ENCODE measurements at places on chromosomes 11 and 22.
A peak's percentile ranks its signal among the peaks of the same experiment; 100 is the strongest.

DNA sequence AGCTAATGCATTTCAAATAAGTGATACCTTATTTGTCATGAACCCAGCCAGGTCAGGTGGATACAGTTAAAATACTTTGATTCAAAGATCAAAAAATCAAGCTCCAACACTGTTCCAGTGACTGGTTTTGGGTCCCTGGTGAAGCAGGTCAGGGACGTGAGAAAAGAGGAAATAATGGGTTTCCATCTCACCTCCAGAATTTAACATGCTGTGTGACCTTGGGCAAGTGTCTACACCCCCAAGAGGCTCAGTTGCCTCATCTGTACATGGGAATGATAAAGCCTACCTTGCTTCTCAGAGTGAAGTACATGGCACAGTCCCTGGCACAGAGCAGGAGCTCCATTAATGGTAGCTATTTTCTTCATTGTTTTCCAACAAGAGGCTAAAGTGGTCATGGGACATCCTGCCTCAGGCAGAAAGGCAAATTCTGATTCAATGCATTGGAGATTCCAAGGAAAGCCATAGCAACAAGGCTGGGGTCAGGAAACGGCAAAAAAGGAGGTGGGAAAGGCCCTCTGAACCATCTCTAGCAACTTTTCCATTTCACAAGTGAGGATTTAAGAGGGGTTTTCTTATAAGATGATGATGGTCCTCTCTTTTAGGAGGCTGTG lies 108.5 kb downstream of the CSNK2A3 start:
- peak; percentile 14 for ATAC-seq

GRCh38 chr11:61690706-61691379 lies 10.7 kb downstream of the DAGLA start:
- ATAC-seq: no peak

DNA sequence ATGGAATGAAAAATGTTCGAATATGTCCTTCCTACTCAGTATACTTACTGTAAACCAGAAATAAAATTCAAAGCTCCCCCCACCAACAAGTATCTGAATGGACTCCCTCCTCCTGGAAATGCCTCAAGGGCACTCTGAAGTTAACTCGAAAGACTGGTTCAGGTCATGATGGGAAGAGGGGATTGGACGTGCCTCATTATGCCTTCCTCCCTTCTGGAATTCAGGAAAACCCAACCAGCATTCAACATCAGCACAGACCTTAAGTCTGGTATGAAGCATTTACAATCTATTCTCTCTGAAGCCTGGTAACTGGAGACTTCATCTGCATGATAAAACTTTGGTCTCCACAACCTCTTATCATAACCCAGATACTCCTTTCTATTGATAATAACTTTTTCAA lies 428.3 kb upstream of the RAG2 start:
- no peak for ATAC-seq

- peak; percentile 64 for ATAC-seq
Measured at GRCh38 chr11:2531277-2531986, 86.6 kb downstream of the KCNQ1 start.

- peak; percentile 89 for ATAC-seq
Measured at GRCh38 chr22:50200461-50201190, at the start of gene SELENOO. SELENOO (plus strand) TSS chr22:50201011; CDS start chr22:50201037, 26 bp downstream.

DNA sequence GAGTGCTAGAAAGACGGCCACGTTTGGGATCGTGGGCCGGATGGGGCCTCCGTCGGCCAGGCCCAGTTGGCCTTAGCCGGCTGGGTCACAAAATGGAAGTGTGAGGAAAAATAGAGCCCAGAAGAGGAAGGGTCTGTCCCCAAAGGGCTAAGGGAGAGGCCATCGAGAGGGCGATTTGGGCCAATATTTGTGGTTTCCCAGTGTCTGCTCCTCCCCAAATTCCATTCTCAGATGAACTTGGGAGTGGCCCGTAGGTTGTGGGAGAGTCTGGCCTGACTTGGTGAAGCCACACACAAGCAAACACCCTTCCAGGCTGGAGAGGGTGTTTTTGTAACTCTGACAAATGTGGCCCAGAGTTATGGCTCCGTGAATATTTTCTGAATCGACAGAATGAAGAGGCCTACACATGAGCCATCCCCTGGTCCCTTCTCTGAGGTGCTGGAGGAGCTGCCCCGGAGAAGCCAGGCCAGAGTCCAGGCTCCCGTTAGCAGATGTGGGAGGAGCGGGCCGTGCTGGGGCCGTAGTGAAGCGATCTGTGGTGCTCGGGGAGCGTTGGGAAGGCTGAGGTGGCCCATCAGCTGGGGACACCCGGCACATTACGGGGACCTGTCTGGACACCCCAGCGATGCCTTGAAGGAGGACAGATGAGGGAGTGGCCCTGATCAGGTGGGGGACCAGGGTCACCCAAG lies 73.5 kb upstream of the PPARA start:
- ATAC-seq: no peak

DNA sequence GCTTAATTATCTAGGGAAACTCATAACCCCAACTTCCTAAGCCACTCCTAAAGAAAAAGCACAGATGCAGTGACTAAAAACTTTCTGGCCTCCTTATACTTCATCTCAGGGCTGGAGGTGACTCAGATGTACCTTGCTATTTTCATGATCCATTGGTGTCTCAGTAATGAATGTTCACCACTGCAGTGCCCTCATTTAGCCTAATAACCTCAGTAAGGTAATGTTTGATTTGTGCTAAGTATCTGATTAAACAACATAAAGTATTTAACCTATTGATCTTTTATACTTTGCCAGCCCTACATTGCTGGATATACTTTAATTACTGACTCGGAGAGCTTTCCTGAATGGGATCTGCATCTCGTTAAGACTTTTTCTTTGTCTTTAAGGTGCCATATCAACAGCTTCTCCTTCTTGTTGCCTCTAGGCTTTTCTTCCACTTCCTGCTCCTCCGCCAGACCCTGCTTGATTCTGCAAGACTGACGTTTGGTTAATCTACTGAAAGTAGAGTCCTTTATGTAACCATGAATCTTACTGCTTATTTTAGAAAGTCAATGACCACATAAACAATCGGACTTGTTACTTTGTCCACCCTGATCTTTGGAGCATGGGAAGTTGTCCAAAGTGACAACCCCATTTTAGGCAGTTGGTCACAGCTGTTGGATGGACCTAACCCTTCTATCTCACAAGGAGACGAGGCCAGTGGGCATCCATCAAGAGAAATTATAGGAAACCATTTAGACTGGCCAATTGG lies 303.0 kb downstream of the ST3GAL4 start:
- no peak for ATAC-seq

GRCh38 chr11:101914738-101915426 lies at the start of gene CEP126:
CEP126 (plus strand) TSS chr11:101915010; CDS start chr11:101915285, 275 bp downstream.
- ATAC-seq: peak; percentile 91

DNA sequence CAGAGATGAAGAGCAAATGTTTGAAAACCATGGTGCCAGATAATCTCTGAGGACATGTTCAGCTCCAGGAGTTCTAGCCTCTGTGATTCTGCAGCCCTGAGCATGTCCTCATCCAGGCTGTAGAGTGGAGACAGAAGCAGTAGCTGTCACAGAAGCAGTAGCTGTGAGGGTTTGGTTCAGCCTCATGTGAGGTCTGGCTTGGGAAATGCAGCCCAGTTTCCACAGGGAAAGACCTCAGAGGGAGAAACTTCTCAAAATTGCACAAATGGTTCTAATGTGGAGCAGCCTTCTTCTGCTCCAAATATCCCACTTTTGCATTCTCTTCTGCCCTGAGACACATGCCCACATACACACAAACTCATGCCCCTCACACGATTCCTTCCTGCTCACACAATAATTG lies 48.4 kb downstream of the DBX1 start:
- ATAC-seq: peak; percentile 2

GRCh38 chr11:93532281-93532789 lies 10.9 kb downstream of the SMCO4 start:
- ATAC-seq: no peak

- ATAC-seq: no peak
Measured at GRCh38 chr11:94803491-94803890, 35.3 kb downstream of the AMOTL1 start.

DNA sequence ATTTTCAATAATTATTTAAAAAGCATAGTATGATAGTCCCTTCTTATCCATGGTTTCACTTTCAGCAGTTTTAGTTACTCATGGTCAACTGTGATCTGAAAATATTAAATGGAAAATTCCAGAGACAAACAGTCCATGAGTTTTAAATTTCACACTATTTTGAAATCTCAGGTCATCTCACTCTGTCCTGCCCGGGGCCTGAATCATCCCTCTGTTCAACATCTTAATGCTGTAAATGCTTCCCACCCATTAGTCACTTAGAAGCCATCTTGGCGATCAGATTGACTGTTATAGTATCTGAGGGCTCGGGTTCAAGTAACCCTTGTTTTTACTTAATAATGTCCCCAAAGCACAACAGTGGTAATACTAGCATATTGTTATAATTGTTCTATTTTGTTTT lies 1509.3 kb downstream of the FAM181B start:
- ATAC-seq: no peak

GRCh38 chr11:111460856-111461255 lies 51.3 kb downstream of the BTG4 start:
- ATAC-seq: no peak

DNA sequence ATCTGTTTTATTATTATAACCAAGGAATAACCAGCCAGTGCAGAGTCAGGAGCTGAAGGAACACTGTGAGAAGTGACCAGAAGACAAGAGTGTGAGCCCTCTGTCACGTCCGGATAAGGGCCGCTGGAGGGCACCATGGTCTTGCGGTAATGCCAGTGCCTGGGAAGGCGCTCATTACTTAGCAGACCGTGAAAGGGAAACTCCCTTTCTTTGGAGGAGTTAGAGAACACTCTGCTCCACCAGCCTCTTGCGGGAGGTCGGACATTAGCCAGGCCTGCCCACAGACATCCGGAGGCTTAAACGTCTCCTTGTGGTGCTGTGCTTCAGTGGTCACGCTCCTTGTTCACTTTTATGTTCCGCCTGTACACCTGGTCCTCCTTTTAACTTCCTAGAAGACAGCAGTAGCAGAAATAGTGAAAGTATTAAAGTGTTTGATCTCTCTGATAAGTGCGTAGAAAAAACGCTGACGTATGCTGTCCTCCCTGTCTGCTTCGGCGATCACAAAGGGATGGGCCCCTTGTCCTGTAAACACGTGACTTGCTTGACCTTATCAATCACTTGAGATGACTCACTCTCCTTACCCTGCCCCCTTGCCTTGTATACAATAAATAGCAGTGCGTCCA lies 120.6 kb upstream of the LMO1 start:
- peak; percentile 90 for ATAC-seq

- ATAC-seq: no peak
Measured at GRCh38 chr11:63020671-63021291, 5.1 kb upstream of the SLC22A8 start.

- ATAC-seq: peak; percentile 63
Measured at GRCh38 chr11:133163463-133164419, 368.6 kb downstream of the OPCML start.

- no peak for ATAC-seq
Measured at GRCh38 chr11:118436639-118437207, 431 bp downstream of the KMT2A start.

- ATAC-seq: no peak
Measured at GRCh38 chr11:33529461-33529860, 171.2 kb downstream of the C11orf91 start.

- ATAC-seq: no peak
Measured at GRCh38 chr11:100630898-100631297, 56.2 kb upstream of the ARHGAP42 start.

GRCh38 chr11:75706260-75706729 lies 11.3 kb upstream of the MOGAT2 start:
- ATAC-seq: peak; percentile 98

Measured in motor neuron (in vitro differentiated cells).